ENCODE measurements at places on chromosomes 11 and 22.

GRCh38 chr11:21110415-21110814 lies 441.0 kb downstream of the NELL1 start:
- no peak for DNase-seq

- no peak for DNase-seq
Measured at GRCh38 chr11:33531743-33532181, 168.9 kb downstream of the C11orf91 start.

- DNase-seq, result no peak
Measured at GRCh38 chr11:528815-529727, 6.3 kb downstream of the HRAS start.

DNA sequence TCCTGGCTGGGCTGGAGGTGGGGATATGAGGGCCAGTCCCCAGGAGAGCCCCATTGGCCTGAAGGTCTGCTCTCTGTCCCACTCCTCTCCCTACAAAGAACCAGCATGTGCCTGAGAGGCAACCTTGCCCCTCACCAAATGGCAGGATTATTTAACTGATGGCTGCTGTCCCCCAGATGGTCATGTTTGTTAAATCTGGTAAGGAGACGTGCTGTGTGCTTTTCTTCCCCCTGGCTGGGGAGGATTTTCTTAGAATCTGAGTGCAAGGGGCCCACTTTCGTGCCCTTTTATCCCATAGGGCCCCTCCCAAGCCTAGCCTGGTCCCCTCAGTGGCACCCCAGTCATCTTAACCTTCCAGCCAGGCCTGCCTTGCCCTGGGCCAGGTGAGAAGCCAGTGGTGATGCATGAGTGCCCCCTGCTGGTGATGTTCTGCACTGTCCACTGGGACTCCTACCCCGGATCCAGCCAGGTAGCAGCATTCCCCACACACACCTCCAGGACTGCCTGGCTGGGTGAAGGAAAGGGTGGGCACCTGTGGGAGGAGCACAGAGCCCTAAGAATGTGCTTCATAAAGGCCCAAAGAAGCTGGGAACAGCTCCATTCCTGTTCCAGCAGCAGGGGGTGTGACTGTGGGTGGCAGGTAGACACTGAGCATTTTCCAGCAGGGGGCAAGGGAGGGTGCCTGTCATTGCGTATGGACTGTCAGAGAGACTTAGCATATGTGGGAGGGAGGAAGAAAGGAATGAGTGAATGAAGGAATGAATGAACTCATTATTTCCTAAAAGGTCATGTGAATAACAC lies 28.9 kb downstream of the MFNG start:
- peak; percentile 62 for DNase-seq

DNA sequence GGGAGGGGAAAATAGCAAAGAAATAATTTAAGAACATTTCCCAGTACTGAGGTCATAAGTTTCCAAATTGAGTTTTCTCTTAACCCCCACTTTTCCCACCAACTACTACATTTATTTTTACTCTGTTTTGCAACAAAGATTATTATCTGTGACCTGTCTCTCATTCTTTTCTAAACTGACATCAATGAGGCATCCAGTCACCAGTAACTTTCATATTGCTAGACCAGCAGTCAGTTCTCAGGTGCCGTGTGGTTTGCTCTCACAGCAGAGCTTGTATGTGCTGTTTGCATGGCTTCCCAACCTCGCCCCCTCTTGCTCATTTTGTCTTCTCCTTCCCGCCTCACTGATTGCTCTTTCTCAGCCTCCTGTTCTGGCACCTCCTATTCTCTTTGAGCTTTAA lies 1091.3 kb downstream of the TBC1D22A start:
- no peak for DNase-seq

GRCh38 chr11:66072518-66072917 lies 2.4 kb downstream of the PACS1 start:
- no peak for DNase-seq

- no peak for DNase-seq
Measured at GRCh38 chr11:123086305-123086704, 24.4 kb upstream of the HSPA8 start.

DNA sequence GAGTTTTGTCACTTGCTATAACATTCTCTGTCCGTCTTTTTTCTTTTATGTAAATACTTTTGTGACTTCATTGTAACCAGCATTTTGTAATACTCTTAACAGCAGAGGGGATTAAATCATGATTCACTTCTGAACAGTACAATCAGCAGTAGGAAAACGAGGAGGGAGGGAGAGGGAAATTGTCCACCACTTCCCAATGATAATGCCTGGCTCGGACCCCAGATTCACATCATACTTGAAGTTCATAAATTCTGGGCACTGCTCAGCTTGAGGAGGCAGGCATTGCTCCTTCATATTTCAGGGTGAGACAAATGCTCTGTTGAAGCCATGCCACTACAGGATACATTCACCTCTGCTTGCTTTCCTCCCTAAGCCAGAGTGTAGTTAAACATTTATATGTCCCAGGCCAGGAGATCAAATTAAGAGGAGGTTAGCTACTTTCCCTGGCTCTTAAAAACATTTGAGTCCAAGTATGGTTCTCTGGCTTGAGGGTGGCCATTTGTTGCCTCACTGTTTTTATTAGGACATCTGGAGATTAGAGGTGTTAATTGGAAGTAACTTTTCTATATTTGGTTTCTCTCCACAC lies 129.0 kb upstream of the LDLRAD3 start:
- DNase-seq, result no peak

GRCh38 chr11:1473786-1474185 lies 12.8 kb downstream of the MOB2 start:
- no peak for DNase-seq

GRCh38 chr11:118290923-118291322 lies 13.6 kb upstream of the CD3E start:
- peak; percentile 78 for DNase-seq

- no peak for DNase-seq
Measured at GRCh38 chr11:91350931-91351330, 873.7 kb upstream of the FAT3 start.

GRCh38 chr11:6666302-6667183 lies 10.9 kb upstream of the DCHS1 start:
- no peak for DNase-seq

DNA sequence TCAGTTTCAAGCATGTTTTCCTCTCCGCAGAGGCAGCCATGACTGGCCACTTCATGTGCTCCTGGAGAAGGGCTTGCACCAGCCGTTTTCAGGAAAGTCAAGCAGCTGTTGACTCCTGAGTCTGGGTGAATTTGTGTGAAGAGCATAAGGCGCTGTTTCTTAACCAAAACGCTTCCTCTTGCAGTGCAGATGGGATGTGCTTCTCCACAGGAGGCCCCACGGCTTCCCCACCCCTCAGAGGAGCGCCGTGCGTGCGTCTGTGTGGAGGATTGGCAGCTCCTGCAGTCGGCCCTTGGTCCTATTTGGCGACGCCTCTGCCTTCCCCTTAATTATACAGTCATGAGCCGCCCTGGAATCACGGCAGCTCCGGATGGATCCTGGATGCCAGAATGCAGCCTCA lies 54.1 kb upstream of the B3GAT1 start:
- no peak for DNase-seq

- DNase-seq, result no peak
Measured at GRCh38 chr11:84543367-84544159, 1083.6 kb downstream of the DLG2 start.

GRCh38 chr11:11416502-11416901 lies 63.5 kb upstream of the CSNK2A3 start:
- DNase-seq, result peak; percentile 72

GRCh38 chr22:44304354-44304753 lies 8.4 kb downstream of the SHISAL1 start:
- DNase-seq, result no peak

DNA sequence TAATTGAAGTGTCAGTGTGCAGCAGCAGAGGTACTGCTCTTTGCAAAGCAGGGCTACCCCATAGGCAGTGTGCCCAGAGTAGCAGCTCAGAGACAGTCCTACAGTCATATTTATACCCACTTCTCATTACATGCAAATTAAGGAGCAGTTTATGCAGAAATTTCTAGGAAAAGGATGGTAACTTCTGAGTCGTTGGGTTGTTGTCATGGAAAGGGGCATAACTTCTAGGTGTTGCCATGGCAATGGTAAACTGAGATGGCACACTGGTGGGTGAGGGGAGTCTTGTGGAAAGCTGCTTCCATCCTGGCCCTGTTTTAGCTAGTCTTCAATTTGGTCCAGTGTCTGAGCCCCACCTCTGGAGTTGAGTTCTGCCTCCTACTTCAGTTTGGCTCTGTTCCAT lies 77.4 kb downstream of the MN1 start:
- no peak for DNase-seq

GRCh38 chr11:1484695-1485503 lies 1.7 kb downstream of the MOB2 start:
- no peak for DNase-seq

DNA sequence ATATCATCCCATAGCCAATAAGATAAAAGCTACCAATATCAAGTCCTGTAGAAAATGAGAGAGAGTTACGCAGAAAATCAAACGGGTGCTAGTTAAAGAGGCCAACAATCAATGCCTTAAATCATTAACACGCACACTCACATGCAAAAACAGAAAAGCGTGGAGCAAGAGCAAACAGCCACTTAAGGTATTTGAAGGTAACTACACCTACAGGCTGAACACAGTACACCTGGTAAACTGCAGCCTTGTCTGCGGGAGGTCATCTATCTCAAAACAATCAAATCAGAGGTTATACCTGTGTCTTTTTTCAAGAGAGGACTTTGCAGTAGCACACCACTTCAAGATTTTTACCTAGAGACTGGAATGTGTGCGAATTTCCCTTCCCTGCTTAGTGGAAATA lies 23.6 kb downstream of the SLC35F2 start:
- no peak for DNase-seq

DNA sequence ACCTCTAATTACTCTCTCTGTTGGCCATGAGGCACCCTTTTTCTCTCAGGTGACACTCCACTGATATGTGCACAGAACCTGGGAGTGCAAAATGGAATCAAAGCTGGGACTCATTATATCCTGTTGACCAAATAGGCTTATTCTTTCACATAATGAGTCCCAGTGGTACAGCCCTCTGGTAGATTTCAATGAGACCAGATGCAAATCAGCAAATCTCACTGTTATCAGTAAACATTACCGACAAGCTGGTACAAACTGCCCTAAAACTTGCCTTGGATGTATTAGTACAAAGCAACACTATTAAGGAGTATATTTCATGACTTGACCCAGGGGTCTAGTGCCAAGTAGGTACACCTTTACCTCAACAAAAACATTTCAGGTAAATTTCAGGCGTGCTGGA lies 128.3 kb downstream of the DDX10 start:
- no peak for DNase-seq

DNA sequence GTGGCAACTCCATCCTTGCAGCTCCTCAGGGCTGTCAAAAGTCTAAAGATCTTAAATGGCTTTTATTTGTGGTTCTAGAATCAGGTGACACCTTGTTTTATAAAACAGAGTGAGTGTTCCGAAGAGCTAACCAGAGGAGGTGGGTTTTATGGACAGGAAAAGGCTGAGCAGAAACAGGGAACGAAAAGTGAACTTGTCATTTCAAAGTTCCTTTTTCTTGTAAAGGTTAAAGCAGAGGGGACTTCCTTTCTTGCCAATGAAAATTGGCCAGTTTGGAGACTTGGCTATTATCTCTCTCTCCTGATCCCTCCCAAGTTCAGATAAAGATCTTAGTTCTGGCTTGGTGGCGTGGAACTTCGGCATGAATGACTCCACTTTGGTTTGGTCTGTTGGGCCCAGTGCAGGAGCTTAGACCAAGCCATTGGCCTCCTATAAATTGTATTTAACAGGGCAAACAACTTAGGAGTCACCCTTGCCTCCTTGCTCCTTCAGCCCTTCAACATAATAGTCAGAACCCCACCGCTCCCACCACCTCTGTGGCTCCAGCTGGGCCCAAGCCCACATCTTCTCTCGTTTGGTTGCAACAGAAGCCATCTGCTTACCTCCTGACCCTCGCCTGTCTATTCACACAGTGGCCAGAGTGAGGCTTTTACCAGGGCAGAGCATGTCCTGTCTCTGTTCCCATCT lies 102.4 kb upstream of the THY1 start:
- DNase-seq, result no peak

GRCh38 chr11:64687643-64688533 lies 35.1 kb downstream of the NRXN2 start:
- DNase-seq, result no peak

- DNase-seq, result no peak
Measured at GRCh38 chr22:19904174-19904856, 37.3 kb upstream of the COMT start.

GRCh38 chr11:130431331-130431773 lies 2.9 kb upstream of the ADAMTS8 start:
- peak; percentile 51 for DNase-seq

DNA sequence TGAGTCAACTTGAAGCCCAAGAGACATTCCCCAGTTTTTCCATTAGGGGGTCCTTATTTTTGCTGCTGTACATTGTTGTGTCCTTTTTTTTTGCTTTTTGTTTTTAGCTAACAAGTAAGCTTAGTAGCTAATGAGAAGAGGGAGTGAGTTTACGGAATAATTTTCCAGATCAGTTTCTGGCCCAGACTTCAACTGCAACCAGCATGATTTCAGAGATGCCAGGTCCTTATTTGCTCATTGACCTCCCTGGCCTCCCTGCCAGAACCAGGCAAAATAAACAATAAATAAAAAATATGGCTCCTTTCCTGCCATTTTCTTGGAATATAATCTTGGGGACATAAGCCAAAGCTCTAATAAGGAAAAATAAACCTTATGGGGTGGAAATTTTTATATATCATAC lies 185.9 kb downstream of the FAT3 start:
- no peak for DNase-seq

DNA sequence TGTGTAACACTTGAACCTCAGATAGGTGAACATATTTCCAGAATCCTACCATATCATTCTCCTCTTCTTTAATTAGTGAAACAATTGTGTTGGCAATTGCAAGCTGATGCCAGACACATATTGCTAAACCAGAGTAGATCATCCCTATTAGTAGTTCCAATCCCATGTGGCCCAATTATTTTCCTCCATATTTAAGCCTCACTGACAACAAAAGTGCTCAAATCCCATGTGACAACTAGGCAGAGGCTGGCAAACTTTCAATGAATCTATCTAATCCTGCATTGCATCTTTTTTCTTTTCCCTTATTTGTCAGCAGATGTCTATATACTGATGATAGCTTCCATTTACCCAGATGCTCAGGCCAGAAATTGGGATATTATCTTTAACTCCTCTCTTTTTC lies 90.4 kb downstream of the GRIA4 start:
- DNase-seq, result no peak

DNA sequence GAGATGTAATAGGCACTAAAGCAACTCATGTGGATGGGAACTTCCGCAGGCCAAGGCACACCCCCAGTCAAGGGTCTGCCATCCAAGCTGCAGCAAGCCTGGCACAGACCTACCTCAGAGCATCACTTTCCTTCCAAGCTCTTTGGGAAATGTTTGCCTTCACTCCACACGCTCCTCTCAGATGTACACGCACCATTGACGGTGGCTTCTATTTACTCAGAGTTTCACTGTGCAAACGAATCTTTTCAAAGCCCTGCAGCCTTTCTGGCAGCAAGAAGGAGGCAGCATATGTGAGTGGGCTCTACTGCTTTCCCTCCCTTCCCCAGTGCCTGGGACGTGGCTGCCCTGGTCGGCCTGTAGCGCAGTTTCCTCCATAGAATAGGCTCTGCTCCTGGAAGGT lies 60.9 kb upstream of the USP47 start:
- no peak for DNase-seq

GRCh38 chr11:66847461-66848232 lies 4.4 kb downstream of the RCE1 start:
- no peak for DNase-seq

GRCh38 chr11:133982876-133983275 lies 26.1 kb upstream of the IGSF9B start:
- no peak for DNase-seq

GRCh38 chr11:17917556-17917955 lies 95.3 kb downstream of the SERGEF start:
- no peak for DNase-seq

All from SW480 (cell line).